Right kidney (tissue), 9 donors: ENCODE measurements at places on chromosomes 1 and 21.

DNA sequence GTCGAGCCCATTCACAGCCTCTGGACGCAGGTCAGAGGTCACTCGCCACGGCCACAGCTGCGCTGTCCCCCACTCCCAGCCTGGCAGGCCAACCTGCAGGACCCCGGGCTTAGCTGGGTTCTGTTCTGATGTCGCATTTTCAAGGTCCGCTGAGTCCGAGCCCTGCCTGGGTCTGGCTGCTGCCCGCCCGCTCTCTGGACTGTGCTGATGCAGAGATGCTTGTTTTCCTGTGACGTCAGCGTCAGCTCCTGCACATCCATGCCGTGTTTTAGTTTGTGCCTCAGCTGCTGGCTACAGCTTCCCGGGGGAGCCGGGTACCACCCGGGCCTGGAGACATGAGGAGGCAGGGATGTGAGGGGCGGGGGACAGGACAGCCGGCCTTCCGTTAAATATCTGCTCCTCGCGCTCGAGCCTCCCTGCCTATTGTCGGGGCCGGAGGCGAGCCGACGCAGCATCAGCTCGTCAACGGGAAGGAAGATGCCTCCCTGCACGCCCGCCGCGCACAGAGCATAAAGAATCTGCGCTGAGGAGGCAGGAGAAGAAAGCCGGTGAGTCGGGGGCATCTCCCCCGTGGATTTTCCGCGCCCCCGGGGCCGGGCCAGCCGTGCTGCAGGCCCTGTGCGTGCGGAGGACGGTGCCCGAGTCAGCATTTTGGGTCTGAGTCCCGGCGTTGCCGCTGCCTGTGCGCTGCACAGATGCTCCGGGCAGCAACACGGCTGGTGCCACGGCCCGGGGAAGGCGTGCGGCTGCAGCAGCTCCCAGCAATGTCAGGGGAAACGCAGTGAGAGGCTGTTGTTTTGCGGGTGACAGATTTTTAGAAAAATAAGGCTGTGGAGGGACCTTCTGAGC, 23.4 kb downstream of the PRKCZ start:
- peak; percentile 77 for DNase-seq

DNA sequence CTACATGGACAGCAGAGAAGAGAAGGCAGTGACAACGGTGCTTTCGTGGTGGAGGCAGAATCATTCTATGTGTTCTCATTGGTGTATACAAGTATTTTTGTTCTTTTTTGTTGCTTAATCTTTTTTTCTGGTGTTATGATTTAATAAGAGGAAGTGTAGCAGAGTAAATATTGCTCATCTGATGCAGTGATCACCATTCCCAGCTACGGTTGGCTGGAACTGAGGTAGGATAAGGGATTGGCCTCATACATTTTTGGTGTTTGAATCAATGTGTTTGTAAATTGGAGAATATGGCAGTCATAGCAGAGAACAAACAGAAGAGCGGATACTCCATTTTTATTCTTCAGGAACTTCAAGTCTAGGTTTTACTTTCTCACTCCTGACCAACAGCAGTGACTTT, 76.6 kb downstream of the UBE2U start:
- no peak for DNase-seq

DNA sequence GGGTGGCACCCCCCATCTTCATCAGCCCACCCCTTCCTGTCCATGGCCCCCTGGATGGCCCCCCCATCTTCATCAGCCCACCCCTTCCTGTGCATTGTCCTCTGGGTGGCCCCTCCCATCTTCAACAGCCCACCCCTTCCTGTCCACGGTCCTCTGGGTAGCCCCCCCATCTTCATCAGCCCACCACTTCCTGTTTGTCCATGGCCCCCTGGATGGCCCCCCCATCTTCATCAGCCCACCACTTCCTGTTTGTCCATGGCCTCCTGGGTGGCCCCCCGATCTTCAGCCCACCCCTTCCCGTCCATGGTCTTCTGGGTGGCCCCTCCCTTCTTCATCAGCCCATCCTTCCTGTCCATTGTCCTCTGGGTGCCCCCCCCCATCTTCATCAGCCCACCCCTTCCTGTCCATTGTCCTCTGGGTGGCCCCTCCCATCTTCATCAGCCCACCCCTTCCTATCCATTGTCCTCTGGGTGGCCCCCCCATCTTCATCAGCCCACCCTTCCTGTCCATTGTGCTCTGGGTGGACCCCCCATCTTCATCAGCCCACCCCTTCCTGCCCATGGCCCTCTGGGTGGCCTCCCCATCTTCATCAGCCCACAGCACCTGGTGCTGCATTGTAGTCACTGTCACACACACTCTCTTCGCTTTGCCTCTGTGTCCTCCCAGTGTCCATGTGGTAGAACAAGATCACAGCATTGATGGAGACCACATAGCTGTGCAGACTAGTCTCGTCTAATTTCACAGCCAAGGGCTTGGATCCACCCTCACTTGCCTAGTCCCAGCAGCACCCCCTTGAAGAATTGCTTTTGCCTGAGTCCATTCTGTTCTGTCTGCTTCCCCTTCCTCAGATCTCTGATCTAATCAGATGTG, 95.9 kb downstream of the PCBP3 start:
- DNase-seq, result no peak

GRCh38 chr1:43518935-43519686, 11.6 kb upstream of the PTPRF start:
- no peak for DNase-seq

DNA sequence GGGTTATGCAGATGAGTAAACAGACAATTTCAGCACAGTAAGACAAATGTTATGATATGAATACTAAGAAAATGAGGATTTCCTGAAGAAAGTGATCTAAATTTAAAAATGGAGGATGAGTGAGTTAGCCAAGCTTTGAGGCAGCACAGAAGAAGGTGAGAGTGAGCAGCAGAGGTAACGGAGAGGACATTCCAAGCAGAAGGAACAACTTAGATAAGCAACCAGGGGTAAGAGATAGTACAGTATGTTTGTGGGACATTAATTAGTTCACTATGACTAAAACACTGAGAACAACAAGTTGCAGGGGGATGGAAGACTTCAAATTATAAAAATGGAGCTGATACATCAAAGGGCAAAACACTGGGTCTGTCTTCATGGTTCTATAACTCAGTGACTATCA, 22.8 kb downstream of the PRPF38A start:
- DNase-seq, result no peak
